ENCODE measurements at places on chromosomes 11 and 22.

DNA sequence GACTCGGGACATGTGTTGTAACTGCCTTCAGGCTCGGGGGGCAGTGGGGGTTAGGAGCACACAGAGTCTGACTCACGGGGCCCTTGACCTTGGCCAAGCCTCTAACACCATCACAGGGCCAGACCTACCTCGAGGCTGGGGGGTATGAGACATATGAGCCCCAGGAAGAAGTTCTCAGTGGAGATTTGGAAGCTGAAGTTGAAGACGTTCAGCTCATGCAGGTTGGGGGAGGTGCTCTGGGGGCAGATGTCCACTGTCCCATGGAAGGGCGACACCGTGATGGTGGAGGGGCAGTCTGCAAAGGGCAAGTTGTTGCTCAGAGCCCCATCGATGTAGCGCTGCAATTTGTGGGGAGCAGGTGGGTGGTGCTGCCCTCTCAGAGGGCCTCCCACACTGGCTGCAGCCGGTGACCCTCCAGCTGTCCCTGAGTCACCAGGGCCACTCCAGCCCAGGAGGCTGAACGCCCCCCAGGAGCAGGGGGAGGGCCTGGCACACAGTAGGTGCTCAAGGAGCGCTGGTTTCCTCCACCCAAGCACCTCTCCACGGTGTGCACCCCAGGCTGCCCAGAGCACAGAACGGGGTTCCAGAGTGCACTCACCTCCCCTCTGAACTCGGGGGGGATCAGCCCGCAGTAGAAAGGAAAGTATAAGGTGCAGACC, 2.5 kb downstream of the PNPLA5 start:
- peaks cover 93% of the 10 kb centered on the region for H3K27me3 ChIP-seq
- H3K4me3 ChIP-seq, result no peak overlapping the region
- peaks cover 5% of the 10 kb centered on the region for H3K36me3 ChIP-seq
- DNase-seq, result no peak
- H3K4me1 ChIP-seq, result peaks cover 8% of the 10 kb centered on the region
- H3K27ac ChIP-seq, result no peak overlapping the region

DNA sequence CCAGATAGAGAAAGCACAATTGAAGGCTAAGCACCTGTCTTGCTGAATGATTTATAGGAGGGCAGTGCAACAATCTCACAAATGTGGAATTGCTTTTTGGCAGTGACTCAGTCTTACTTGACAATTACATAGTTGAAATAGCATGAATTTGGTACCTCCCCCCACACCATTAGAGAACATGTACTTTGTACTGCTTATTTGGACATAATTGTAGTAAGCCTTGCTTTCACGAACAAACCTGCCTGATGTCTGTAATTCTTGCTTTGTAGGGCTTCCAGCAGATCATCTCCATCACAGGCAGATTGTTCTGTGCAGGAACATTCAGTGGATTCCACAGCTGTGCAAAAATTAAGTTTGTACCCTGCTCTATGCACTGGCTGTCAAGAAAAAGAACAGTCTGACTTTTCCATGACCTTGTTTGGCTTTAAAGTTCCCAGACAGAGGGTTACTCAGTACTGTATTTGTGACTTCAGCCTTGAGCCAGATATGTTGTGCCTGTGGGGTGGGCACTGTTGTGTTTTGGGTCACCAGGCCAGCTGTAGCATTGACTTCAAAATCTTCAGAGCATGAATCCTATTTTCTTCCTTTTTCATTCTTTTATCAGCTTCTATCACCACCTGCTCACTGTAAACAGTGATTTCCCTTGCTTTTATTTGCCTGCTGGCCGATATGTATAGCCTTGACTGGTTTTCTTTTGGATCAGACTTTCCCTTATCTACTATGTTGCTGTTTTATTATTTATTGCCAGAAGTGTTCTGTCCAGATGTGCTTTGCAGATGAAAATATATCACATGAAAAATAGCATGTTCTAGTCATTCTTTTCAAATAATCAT, 941.0 kb upstream of the CHORDC1 start:
- no peaks in the 10 kb centered on the region for H3K36me3 ChIP-seq
- no peak overlapping the region for H3K27ac ChIP-seq
- no peak for DNase-seq
- H3K4me3 ChIP-seq, result no peak overlapping the region
- no peaks in the 10 kb centered on the region for H3K4me1 ChIP-seq

- no peak for DNase-seq
- H3K4me3 ChIP-seq, result no peak overlapping the region
- H3K4me1 ChIP-seq, result peaks cover 4% of the 10 kb centered on the region
- H3K27me3 ChIP-seq, result peaks cover 71% of the 10 kb centered on the region
- H3K36me3 ChIP-seq, result no peaks in the 10 kb centered on the region
Measured at GRCh38 chr11:12693479-12694182, 19.4 kb downstream of the TEAD1 start.

DNA sequence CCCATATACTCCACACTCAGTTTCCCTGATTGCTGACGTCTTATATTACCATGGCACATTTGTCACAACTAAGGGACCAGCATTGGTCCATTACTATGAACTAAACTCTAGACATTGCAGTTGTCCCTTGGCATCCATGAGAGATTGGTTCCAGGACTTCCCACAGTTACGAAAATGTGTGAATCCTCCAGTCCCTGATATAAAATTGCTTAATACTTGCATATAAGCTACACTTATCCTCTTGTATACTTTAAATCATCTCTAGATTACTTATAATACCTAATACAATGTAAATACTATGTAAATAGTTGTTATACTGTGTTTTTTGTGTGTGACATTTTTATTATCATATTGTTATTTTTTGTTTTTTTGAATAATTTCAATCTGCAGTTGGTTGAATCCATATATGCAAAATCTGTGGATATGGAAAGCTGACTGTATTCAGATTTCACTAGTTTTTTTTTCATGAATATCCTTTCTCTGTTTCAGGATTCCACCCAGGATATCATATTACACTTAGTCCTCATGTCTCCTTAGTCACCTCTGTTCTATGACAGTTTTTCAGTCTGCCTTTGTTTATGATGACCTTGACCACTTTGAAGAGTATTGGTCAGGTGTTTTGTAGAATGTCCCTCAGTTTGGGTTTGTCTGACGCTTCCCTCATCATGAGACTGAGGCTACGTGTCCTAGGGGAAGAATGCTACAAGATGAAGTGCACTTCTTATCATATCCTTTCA, 55.3 kb downstream of the INSC start:
- H3K4me3 ChIP-seq, result no peak overlapping the region
- no peaks in the 10 kb centered on the region for H3K4me1 ChIP-seq
- no peak for DNase-seq
- H3K27me3 ChIP-seq, result peaks cover 51% of the 10 kb centered on the region
- H3K36me3 ChIP-seq, result no peaks in the 10 kb centered on the region
- no peak overlapping the region for H3K27ac ChIP-seq

GRCh38 chr11:2447951-2448650, 3.3 kb downstream of the KCNQ1 start:
- H3K36me3 ChIP-seq, result peaks cover 3% of the 10 kb centered on the region
- no peak overlapping the region for H3K27ac ChIP-seq
- peaks cover 23% of the 10 kb centered on the region for H3K4me1 ChIP-seq

GRCh38 chr11:131913267-131913666, 542.9 kb downstream of the NTM start:
- H3K36me3 ChIP-seq, result no peaks in the 10 kb centered on the region
- H3K4me1 ChIP-seq, result no peaks in the 10 kb centered on the region
- H3K4me3 ChIP-seq, result no peak overlapping the region

DNA sequence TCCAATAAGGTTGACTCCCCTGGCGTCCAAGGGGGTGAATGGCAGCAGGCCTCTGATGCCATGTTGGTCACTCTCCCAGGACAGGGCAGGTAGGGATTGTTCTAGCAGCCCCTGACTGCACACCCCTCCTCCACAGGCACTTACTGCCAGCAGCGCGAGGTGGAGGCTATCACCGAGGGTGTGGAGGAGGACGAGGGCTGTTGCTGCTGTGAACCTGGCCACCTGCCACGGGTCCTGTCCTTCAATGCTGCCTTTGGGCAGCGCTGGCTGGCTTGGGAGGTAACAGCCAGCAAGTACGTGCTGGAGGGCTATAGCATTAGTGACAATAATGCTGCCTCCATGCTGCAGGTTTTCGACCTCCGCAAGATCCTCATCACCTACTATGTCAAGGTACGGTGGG, 7.7 kb upstream of the SIPA1 start:
- DNase-seq, result no peak
- peaks cover 64% of the 10 kb centered on the region for H3K36me3 ChIP-seq
- H3K4me1 ChIP-seq, result peaks cover 21% of the 10 kb centered on the region
- H3K4me3 ChIP-seq, result no peak overlapping the region
- no peaks in the 10 kb centered on the region for H3K27me3 ChIP-seq

DNA sequence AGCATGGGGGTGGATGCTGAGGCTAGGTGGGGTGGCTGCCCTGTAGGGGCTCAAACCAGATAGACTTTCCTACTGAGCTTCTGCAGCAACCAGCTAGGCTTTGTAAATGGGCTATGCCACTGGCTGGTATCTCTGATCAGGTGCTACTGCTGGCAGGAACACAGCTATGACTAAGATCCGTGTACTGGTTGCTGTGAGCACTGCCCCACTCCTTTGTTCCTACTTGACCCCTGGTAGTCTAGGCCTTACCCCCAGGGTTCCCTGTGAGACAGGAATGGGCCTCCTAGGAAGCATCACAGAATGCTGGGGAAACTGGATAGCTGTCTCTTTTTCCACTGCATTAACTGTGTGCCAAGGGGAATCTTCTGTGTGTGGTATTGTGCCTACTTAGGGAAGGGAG, 58.4 kb upstream of the GAB2 start:
- H3K27ac ChIP-seq, result no peak overlapping the region
- no peaks in the 10 kb centered on the region for H3K4me1 ChIP-seq
- peaks cover 4% of the 10 kb centered on the region for H3K36me3 ChIP-seq
- H3K27me3 ChIP-seq, result no peaks in the 10 kb centered on the region
- DNase-seq, result no peak
- H3K4me3 ChIP-seq, result no peak overlapping the region

DNA sequence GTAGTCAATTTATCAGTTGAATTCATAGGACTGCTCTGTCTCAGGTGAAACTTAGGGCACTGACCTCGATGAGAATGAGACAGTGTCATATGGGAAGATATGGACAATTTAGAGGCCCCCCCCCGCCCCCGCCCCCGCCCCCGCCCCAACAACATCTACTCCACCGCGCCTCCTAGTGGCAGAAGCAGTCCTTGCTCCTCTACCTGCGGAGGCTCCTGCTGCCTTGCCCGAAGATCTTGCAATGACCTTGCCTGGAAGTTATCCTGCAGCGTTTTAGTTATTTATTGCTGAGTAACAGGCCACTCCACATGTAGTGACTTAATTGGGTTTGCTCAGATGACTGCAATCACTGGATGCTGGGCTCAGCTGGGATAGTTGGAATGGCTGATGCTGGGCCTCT, 15.2 kb downstream of the SERPINH1 start:
- no peaks in the 10 kb centered on the region for H3K36me3 ChIP-seq
- H3K27me3 ChIP-seq, result no peaks in the 10 kb centered on the region
- H3K4me3 ChIP-seq, result no peak overlapping the region
- H3K4me1 ChIP-seq, result peaks cover 11% of the 10 kb centered on the region

- H3K27me3 ChIP-seq, result no peaks in the 10 kb centered on the region
- DNase-seq, result no peak
- H3K4me3 ChIP-seq, result no peak overlapping the region
- no peaks in the 10 kb centered on the region for H3K4me1 ChIP-seq
Measured at GRCh38 chr22:23110922-23111527, 30.8 kb downstream of the RSPH14 start.

DNA sequence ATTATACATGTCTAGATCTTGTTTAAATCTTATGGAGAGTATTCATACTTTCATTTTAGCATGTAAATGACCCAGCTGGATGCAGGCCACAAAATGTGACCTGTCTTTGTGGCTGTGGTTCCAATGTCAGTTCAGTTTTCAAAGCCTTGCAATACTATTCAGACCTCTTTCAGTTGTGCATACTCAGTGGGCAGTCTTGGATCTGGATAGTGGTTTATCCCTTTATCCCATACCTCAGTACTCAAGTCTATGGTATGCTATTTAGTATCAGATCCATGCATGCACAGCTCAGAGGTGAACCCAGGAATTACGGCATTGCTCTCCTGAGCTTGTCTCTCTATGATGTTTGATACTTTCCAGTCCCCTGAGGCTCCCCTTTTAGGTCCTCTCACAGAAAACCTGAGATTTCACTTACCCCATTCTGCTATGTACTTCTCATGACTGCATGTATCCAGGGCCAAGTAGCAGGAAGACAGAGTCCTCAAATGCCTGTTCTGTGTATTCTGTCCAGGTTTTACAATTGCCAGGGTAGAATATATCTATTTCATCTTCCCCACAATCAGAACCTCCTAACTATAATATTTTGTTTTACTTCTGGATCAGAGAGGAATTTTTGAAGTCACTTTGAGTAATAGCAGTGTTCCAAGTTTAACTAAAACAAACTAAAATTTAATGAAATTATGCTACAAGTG, 6.9 kb upstream of the P4HA3 start:
- no peak for DNase-seq
- H3K36me3 ChIP-seq, result peaks cover 2% of the 10 kb centered on the region
- H3K27me3 ChIP-seq, result peaks cover 14% of the 10 kb centered on the region

DNA sequence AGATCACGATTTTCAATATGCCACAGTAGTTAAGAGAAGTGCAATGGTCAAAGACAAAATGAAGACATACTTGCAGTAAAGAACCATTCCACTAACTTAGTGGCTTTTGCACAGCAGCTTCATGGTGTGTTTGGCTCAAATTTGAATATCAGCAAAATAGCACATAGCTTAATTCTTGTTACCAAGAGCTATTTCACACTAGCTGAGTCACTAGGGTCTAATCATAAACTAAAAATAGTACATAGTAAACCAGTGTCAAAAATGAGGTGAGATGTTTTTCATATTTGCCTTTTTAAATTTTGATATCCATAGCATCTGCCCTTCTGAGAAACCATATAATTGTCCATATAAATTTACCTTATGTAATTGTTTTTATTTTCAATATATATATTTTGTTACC, 325.0 kb upstream of the LUZP2 start:
- H3K27me3 ChIP-seq, result no peaks in the 10 kb centered on the region
- no peak overlapping the region for H3K4me3 ChIP-seq
- no peak for DNase-seq
- H3K4me1 ChIP-seq, result no peaks in the 10 kb centered on the region
- H3K27ac ChIP-seq, result no peak overlapping the region

GRCh38 chr11:57890521-57890920, 128.9 kb downstream of the CTNND1 start:
- DNase-seq, result no peak
- peaks cover 21% of the 10 kb centered on the region for H3K27me3 ChIP-seq
- H3K36me3 ChIP-seq, result no peaks in the 10 kb centered on the region
- H3K4me3 ChIP-seq, result no peak overlapping the region
- H3K4me1 ChIP-seq, result no peaks in the 10 kb centered on the region
- H3K27ac ChIP-seq, result no peak overlapping the region

GRCh38 chr11:103170865-103171264, 61.6 kb downstream of the DYNC2H1 start:
- no peaks in the 10 kb centered on the region for H3K36me3 ChIP-seq
- H3K4me3 ChIP-seq, result no peak overlapping the region
- H3K27ac ChIP-seq, result no peak overlapping the region
